ENCODE measurements at places on chromosomes 1 and 21.

DNA sequence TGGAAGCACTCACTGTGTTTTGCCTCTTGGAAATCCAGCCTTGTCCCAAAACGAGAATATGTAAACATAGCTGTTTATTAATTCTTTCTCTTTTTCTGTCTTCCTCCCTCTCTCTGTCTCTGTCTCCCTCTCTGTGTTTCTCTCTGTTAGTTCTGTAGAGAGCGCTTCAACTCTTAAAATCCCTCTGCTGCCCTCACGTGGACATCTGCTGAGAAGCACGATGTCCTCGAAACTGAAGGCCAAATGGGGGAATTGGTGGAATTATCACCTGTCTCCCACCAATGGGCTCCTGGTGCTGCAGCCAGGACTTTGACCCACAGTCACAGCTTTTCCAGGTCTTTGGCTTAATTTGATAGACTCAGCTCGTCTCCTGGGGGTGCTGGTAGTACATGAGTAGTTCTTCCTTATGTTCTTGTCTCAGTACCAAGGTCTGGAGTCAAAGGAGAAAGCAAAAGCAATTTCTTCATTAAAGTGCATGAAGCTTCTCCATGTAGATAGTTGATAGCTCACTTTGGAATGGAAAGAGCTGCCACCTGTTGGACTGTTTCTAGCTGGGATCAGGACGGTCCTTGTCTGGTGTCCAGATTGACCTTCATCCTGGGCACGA lies 5.5 kb upstream of the GBP6 start:
- peak; percentile 70 for DNase-seq

DNA sequence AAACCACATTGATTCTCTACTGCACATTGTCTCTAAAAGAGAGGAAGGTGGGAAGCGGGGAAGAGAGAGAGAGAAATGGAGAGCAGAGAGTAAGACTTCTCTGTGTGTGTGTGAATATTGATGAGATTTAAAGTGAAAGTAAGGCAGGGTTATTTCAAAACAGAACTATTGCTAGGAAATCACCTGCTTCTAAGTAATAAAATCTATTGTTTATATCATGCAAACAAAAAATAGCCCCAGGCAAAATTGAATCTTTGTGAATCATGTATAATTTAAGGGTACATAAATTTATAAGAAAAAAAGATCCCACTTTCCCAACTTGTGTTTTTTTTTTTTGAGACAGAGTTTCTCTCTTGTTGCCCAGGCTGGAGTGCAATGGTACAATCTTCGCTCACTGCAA lies 1.2 kb upstream of the GBP7 start:
- DNase-seq = no peak

DNA sequence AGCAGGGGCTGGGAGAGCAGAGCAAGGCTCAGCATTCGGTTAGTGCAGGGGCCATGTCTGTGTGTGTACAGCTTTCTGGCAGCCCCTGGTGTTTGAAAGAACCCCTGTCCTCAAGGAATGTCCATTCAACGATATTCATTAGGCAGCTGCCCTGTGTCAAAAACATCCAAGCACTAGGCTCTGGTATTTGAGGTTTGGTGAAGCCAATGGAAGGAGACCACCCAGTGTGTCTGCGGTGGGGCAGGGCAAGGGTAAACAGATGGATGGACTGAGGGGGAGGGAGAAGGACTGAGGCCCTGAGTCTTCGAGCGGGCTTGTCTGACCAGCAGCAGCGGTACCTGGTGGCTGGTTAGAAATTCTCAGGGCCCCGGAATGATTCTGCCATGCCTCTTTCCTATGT lies 155.6 kb upstream of the KLHDC7A start:
- no peak for DNase-seq

GRCh38 chr1:89802841-89803240 lies 18.0 kb upstream of the LRRC8D start:
- DNase-seq = no peak

DNA sequence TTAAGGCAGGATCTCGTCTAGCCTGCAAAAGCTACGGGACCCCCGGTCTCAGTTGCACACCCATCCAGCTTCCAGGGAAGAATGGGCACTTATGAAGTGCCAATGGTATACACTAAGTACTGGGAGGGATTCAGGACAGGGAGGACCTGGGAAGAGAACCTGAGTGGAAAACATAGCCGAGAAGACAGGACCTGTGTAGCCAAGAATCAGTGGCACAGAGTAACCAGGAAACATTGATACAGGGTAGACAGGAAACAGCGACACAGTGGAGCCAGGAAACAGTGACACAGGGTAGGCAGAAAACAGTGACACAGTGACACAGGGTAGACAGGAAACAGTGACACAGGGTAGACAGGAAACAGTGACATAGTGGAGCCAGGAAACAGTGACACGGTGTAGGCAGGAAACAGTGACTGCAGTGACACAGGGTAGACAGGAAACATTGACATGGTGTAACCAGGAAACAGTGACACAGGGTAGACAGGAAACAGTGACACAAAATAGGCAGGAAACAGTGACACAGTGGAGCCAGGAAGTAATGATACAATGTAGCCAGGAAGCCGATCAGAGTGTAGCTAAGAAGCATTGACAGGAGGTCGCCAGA lies 138.0 kb upstream of the ARHGEF16 start:
- no peak for DNase-seq

DNA sequence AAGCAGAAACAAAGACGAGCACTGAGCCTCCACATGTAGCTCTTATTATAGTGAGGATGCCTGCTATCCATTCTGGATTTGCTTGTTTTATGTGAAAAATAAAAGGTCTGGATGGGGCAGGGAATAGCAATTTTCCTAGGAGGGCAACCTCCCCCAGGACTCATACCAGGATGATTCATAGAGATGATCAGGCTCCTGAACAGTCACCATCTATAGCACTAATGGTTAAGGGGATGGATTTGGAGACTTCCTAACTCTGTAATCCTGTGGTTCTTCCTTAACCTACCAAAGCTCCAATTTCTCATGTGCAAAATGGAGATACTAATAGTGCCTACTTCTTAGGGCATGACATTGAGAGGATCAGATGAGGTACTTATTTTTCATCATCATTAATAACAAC lies 34.5 kb upstream of the CD58 start:
- DNase-seq = no peak

GRCh38 chr21:31142600-31142999 lies 104.3 kb upstream of the KRTAP19-8 start:
- no peak for DNase-seq

DNA sequence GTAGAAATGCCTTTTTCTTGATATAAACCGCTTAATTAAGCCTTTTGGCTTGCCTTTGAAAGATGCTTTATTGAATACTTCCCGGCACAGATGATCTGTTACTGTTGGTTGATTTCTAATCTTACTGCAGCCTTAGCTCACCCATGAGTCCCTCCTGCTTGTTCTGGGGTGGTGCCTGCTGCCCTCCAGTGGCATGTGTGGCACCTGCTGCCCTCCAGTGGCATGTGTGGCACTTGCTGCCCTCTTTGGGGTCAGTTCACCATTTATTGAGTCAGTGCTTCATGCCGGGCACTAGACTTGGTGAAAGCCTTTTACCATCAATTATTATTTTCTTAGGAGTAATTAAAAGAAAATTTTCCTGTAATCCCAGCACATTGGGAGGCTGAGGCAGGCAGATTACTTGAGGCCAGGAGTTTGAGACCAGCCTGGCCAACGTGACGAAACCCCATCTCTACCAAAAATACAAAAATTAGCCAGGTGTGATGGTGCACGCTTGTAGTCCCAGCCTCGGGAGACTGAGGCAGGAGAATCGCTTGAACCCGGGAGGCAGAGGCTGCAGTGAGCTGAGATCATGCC lies 54.3 kb downstream of the ADARB1 start:
- peak; percentile 49 for DNase-seq

Measured in KG1 (cell line).